ENCODE measurements at places on chromosomes 12 and 14.

GRCh38 chr14:22391908-22392565, 197.0 kb downstream of the DAD1 start:
- peak; percentile 77 for DNase-seq

DNA sequence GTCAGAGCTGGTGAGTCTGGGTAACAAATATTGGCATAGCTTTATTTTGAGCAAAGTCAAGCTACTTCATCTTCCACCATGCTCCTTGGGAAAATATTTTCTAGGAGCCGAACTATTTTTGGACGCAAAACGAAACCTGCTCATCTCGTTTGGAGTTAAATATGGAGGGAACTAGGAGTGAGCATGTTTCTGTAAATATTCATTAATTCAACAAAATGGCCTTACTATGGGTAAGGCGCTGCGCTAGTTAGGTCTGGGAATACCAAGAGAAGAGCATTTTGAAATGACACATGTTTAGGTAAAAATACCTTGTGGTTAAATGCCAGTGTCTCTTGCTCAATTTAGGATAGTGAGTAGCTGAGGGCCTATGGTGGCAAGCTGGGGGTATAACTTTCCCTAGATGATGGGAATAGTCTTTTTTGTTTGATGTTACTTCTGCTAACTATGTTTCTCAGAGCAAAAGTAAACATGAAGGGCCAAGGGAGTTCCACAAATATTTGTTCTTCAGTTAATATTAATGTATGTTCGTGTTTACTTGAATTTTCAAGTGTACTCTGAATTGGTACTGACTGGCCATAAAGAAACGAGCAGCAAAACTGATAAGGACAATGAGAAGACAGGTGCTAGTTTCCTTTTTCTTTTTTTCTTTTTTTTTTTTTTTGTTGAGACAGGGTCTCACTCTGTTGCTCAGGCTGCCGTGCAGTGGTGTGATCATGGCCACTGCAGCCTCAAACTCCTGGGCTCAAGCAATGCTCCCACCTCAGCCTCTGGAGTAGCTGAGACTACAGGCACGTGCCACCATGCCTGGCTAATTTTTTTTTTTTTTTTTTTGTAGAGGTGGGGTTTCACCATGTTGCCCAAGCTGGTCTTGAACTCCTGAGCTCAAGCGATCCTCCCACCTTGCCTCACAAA, 77.7 kb downstream of the MAP1LC3B2 start:
- DNase-seq: no peak

DNA sequence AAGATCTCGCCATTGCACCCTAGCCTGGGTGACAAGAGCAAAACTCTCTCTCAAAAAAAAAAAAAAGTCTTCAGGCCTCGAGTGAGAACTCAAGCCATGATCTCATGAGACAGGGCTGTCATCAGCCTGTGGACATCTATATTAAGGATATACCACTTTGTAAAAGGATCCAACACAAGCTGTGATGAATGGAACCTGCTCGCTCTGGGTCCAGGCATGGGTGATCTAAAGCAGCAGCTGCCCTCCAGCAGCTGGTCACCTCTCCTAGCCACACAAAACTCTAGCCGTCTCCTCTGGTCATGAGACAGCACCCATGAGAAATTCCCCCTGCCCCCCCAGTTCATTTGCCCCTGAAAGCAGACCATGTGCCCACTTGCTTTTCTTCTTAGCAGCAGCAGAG, 19.1 kb upstream of the DGLUCY start:
- no peak for DNase-seq

DNA sequence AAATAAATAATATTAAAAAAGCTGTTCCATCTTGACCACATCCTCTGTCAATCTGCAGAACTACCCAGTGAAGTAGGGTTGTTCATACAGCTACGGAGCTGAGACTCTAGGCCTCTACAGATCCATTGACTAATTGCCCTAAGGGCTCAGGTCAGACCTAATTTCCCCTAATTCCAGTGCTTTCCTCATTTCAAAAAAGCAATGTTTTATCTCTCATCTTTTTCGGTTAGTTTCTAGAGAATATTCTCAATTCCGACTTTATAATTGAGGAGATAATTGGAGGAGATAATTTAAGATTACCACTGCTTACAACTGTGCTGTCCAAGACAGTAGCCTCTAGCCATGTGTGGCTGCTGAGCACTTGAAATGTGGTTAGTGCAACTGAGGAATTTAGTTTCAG, 167.1 kb downstream of the KIF21A start:
- DNase-seq: peak; percentile 22

DNA sequence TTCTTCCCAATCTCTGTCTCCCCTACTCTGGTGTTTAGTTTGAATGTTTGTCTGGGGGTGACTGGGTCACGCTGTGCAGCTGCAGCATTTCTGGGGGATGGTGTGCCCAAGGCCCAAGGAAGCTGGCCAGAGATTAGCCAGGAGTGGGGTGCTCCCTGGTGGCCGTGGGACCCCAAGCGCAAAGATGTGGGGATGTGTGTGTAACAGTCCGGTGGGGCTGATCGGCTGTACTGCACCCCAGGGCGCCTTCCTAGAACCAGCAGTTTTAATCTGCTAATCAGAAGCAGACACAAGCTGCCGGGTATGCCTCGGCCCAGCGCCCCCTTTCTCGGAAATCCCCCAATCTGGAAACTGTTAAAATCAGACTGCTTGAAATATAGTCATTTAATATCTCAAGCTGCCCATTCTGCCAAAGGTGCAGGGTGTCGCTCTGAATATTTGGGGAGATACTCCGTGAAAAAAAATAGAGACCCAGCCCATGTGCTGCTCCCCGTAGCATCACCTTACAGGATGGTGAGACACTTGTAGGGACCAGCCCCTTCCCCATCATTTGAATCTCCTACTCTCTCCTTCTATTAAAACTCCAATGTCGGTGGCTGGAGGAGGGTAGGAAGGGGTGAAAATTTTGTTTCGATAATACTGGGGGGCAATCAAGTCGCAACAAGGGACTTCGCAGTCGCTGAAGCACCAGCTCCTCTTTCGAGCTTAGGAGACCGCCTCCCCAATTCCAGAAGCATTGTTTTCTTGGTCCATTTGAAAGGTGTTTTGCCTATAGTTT, 4.3 kb downstream of the HOXC9 start:
- DNase-seq: peak; percentile 30

- DNase-seq: peak; percentile 27
Measured at GRCh38 chr12:106894774-106895173, 60.9 kb upstream of the TMEM263 start.

DNA sequence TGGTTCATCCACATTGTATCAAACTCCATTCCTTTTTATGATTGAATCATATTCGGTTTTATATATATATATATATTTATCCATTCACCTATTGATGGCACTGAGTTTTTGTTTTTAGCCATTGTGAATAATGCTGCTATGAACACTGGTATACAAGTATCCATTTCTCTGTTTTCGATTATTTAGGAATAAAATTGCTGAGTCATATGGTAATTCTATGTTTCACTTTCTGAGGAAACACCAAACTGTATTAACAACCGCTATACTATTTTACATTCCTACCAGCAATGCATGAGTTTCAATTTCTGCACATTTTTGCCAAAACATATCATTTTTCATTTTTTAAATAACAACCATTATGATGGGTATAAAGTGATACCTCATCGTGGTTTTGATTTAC, 104.7 kb downstream of the C12orf42 start:
- DNase-seq: no peak

GRCh38 chr12:57416039-57416996, 14.5 kb downstream of the R3HDM2 start:
- DNase-seq: peak; percentile 66

GRCh38 chr12:125228519-125229260, 163.5 kb downstream of the AACS start:
- DNase-seq: peak; percentile 22

- DNase-seq: no peak
Measured at GRCh38 chr12:49030119-49030518, 11.5 kb upstream of the PRKAG1 start.

DNA sequence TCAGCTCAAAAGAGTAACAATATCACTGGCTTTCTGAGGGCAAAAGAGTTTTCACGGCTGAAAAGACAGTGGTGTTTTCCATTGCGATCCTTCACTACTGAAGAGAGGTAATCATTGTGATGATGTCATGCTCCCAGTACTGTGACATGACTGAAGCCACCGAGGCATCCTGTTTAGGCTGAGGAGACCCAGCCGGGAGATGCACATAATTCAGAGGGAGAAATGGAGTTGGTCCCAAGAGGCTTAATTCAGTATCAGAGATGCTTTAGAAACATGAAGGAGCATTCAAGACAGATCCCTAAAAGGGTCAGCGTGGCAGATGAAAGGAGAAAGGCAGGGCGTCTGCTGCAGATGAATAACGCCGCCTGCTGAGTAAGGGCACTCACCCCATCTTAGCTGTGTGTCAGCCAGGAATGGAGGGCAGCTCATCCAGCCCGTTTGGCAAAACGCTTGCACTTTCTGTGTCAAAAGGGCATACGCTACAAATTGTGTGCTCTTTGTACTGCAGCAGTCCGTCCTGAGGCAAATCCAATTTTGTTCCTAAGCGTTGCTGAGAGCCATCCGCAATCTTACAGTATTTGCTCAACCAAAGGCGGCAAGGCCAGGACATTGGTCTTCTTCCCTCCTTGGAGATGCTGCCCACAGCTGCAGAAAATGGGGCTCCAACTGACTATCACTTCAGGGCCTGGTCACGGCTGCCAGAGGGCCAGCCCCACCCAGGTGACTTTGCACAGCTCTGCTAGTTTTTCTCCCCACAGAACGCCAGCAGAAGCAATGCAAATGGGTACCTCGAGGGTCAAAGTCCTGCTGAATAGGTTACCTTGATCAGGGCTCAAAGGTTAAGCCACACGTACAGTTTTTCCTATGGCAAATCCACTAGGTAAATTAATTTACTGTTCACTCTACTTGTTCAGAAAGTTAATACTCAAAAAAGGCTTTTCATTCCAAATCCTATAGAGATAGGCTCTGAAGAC, 23.5 kb downstream of the CCDC92 start:
- DNase-seq: no peak

DNA sequence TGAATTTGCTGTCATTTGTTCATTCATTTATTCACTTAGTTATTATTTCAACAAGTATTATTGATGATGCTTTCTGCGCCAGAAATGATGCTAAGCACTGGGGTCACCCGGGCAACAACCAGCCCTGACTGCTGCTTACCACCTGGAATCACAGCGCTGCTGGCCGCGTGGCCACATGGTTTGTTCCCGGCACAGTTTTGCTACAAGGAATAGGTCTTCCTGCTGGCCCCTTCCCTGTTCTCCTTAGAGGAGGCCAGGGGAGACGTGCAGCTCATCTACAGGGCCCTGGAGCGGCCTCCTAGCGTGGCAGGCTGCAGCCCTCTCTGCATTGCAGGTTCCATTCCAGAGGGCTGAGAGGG, 7.0 kb downstream of the JDP2 start:
- no peak for DNase-seq

GRCh38 chr12:26872625-26873024, 39.6 kb upstream of the ITPR2 start:
- DNase-seq: no peak

- peak; percentile 85 for DNase-seq
Measured at GRCh38 chr12:32918890-32919801, 22.6 kb upstream of the PKP2 start.

- peak; percentile 63 for DNase-seq
Measured at GRCh38 chr14:102594514-102595175, 2.2 kb downstream of the RCOR1 start.

GRCh38 chr14:65927931-65928356, 515.4 kb downstream of the FUT8 start:
- DNase-seq: no peak

DNA sequence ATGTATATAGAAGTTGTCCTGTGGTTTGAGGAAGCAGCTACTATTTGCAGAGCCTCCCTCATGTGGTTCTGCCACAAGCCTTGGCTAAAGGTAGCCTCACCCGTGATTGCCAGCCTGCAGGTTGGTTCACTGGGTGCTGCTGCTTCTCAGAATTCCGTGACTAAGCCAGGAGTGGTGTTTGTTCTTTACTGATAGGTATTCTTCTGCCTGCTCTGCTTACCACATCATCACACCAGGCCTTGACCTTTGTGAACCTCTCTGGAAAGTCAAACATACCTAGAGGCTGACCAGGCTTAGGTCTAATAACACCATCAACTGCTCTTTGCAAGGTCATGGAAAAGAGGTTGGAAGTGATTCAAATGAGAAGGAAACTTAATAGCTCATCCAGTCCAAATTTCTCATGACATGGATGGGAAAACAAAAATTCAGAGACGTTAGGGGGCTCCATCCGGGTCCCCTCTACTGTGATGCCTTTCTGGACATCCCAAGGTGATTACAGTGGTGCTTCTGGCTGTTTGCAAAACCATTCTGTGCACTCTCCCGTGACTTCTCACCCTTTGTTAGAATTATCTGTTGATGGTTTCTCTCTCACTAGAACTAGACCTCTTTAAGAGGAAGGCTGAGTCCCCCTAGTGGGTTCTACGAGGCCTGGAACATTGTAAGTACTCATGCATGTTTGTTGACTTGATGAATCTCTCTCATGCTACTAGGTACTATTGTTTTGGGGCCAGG, 8.5 kb upstream of the SOCS2 start:
- DNase-seq: peak; percentile 90

DNA sequence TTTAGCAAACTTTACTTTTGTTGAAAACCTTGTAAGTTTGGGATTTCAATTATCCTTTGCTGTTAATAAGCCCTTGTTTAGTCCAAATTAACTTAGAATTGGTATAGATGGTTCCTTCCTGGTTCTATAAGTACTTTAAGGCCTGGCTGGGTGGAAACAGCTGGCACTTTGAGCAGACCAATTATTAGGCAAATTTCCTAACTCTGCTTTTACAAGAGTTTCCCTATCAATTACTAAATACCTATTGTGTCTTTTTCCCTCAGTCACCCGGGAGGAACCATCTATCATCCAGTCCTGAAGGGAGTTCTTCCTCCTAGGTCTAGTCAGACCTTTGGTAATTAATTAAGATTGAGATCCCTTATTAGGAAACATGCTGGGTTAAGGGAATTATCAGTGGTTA, 138.0 kb downstream of the SLC38A6 start:
- DNase-seq: no peak

- no peak for DNase-seq
Measured at GRCh38 chr14:104702106-104702505, 12.7 kb downstream of the INF2 start.

GRCh38 chr14:30657606-30658163, 35.6 kb downstream of the SCFD1 start:
- peak; percentile 5 for DNase-seq

GRCh38 chr12:91191513-91192111, 9.0 kb upstream of the DCN start:
- no peak for DNase-seq

GRCh38 chr12:120060196-120060595, 56.4 kb downstream of the RAB35 start:
- DNase-seq: no peak

DNA sequence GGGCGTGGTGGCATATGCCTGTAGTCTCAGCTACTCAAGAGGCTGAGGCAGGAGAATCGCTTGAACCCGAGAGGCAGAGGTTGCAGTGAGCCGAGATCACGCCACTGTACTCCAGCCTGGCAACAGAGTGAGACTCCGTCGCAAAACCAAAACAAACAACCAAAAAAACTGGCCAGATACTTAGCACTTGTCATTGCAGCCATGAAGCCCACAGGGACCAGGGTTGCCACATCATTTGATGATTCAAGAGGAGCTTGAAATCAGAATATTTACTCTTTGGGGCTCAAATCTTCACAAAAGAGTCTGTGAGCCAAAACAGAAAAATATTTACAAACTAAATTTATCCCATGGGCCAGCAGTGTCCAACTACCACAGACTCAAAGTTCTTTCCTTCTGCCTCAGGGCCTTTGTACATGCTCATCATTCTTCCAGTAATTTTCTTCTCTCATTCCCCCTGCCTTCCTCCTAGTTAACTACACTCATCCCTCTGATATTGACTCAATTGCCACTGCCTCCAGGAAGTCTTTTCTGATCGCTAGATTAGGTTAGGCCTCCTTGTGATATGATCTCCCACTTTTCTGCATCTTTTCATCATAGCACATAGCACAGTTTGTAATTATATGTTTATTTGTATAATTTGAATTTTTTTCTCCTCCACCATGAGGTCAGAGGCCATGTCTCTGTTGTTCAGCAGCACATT, 130.8 kb upstream of the PLEKHG7 start:
- no peak for DNase-seq

Data from M059J (cell line).